ENCODE measurements at places on chromosomes 13 and 19.

DNA sequence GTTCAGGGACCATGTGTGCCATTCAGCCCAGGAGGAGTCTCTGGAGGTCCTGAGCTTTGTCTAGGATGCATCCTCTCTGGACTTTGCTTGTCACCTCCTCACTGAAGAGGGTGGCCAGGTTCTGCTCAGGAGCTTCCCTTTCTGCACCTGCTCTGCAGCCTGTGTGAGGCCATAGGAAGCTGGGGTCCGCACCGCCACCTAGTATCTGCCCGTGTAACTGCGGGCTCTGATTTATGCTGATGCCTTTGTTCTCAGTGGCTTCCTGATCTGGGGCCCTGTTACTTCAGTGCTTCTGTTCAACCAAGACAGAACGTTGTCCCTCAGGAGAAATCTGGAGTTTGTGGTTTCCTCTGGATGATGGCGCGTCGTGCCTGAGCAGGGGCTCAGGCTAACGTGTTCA is 15.5 kb downstream of the ZNF610 start:
- DNase-seq = no peak

DNA sequence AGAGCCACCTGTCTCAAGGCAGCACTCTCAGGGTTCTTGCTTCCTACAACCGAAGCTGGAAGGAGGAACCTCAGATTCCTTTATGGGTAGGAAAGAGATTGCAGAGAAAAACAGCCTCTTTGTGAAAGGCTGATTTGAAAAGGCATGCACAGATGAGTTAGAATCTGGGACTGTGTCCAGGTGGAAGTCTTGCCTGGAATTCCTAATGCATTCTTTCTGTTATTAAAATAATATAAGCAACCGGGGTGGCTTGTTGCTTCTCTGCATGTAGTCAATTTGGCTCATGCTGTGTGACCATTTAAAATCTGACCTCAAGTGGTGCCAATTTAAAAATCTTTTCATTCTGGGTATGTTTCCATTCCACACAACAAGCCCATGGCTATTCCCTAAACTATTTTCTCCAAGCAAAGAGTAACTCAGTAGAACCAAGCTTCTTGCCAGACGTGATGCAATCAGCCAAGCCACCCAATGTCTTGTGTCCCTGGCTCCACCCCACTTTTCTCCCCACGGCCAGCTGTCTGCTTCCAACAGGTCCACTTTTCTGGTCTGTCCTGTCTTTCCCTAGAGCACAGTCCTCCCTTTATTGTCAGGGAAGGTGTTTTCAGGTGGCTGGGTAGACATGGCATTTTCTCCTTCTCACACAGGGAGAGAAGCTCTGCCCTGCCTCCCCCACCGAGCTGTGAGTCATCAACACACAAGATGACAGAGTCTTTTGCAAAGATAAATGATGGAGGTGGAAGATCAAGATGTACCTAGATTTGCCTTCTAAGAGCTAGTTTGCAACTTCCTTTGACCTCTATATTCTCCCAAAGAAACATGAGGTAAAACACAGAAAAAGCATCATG is 394.3 kb downstream of the FOXO1 start:
- DNase-seq = no peak

DNA sequence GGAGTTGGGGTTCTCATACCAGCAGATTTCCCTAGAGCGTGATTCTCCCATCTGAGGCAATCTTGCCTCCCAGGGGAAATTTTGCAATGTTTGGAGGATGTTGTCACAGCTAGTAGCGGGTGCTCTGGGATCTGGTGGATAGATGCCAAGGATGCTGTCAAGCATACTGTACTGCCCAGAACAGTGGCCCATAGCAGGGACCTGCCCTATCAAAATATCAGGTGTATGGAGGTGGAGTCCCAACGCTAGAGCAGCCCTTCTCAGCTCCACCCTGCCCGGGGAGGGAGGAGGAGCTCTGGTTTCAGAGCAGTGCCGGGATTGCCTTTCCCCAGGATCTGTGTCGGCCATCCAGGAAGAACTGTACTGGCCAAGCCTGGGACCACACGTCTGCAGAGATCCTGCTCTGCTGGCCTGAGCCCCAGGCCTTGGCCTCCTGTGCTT is 10.9 kb upstream of the QTRT1 start:
- DNase-seq = no peak

DNA sequence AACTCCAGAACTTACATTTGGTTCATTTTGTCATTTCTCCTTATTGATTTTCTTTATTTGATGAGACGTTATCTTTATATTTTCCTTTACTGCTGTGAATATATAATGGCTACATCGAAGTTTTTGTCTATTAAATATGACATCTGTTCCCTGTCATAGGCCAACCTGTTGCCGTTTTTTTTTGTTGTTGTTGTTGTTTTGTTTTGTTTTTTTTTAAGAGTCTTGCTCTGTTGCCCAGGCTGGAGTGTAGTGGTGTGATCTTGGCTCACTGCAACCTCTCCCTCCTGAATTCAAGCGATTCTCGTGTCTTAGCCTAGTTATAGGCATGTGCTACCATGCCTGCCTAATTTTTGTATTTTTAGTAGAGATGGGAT is 29.4 kb downstream of the ZNF780B start:
- no peak for DNase-seq

DNA sequence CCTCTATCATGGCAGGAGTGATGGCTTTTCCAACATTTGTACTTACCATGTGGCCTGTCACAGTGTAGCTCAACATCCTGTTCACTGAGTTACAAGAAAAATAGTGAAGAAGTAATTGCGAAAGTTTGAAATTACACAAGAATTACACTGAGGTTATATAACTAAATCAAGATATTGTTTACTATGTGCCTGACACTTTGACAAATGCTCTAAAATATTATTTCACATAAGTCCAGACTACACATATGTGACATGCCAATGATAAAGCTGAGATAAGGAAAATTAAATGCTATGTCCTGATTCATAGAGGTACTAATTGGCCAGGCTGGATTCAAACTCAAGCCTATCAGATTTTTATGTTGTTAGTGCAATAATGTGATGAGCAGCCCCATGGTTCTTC is 451.7 kb downstream of the PCDH9 start:
- no peak for DNase-seq

GRCh38 chr13:95181586-95181985 is 119.7 kb downstream of the ABCC4 start:
- no peak for DNase-seq

GRCh38 chr13:75481176-75482069 is 546 bp downstream of the TBC1D4 start:
- DNase-seq = no peak
